ENCODE measurements at places on chromosomes 2 and 18.

DNA sequence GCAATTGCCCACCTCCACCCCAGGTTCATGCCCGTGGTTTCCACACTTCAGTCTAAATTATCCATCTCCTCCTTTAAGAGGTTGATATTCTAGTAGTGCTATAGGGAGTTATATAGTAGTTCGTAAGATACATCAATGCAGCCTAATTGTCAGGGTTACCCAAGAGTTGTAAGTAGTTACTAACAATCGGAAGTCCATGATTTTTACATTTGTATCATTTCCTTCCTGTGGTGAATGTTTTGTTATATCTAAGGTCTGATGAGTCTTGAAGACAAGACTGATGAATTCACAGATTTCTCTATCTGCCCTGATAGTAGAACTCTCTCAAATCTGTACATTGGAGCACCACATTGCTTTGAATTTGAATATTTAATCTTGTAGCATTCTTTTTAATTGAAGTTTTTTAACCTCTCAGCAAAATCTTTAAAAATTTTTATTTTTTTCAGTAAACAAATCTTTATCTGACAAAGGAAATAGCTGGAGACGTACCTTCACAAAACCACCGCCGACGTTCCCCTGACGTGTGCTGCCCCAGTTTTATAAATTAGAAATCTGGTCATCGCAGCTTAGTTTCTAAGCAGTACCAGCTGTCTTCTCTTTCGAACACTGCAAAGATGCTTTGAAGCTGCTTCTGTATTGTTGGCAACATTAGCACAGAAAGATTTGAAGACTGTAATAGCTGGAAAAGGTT lies 264.5 kb downstream of the SOCS6 start:
- no peak for DNase-seq

DNA sequence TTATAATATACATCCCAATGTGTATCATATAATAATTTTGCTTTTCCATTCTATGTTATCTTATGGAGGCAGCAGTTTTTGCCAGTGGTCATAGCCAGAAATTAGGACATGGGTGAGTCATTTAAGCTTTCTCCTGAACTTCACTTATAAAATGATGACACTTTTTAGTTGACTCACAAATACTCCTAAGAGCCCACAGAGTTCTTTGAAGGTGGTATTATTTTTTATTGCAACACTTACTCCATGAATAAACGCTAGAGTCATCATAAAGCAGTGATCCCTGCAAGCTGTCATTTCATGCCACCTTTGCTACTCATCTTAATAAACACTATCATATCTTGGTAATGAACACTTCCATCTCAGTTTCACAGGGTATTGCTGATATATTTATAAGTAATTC lies 69.9 kb upstream of the MAPRE2 start:
- DNase-seq, result no peak

GRCh38 chr2:20242727-20243377 lies 17.9 kb upstream of the SDC1 start:
- no peak for DNase-seq

DNA sequence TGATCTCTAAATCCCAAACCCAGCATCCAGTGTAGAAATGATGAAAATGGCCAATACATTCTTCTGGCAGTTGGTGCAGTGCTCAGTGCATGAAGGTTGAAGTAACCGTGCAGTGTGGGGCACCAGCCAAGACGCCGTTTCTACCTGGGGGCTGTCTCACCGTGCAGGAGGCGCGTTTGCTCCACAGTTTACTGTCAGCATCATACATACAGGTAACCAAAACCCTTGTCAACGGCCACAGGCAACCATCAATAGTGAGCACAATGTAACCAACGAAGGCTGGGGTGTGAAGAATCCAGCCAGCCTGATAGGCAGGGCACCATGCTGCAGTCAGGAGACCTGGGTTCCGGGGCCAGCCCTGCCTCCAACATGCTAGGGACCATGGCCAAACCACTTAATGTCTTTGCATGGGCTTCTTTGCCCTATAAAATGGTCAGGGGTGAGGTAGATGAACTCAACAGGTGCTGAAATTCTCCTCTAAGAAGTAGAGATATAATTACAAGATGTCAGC lies 127.5 kb upstream of the ID2 start:
- no peak for DNase-seq

GRCh38 chr2:63581298-63581961 lies 6.8 kb downstream of the WDPCP start:
- DNase-seq, result no peak

DNA sequence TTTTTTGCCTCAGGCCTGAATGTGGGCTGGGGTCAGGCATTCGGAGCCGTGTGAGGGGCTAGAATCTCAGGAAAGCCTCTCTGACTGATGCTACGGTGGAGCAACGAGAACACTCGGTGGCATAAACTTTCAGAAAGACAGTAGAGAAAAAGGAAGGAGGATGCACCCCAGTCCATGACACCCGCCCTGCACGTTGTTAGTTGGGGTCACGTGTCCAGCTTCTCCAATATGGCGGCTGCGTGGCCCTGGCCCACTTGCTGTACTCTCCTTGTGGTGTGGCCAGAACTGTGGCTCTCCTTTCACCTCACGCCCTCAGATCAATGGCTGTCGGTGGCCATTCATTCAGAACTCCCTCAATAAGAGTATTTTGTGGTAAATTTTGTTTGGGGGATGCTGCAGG lies 131.2 kb downstream of the KCTD1 start:
- no peak for DNase-seq

- no peak for DNase-seq
These were observed 99.4 kb upstream of the RASGRP3 start for GRCh38 chr2:33377048-33377447.
